ENCODE measurements at places on chromosomes 4 and X.

DNA sequence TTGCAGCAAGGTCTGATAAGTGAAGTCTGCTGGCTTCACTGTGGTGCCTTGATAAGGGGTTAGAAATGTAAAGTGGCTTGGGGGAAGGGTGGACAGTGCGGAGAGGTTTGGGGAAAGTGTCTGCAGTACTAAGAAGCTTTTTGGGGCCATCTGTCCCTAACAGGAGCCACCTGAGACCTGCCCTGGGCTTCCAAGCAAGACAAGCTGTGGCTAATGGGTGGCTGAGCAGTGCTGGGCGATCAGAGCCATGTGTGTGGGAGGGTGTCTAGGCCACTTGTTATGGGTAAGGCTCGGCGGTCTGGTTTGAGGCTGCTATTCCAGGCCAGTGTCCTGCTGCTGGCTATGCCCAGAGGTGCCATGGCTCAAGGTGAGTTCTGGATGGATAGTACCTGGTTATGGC, 185.4 kb upstream of the MTMR8 start:
- no peak for DNase-seq

DNA sequence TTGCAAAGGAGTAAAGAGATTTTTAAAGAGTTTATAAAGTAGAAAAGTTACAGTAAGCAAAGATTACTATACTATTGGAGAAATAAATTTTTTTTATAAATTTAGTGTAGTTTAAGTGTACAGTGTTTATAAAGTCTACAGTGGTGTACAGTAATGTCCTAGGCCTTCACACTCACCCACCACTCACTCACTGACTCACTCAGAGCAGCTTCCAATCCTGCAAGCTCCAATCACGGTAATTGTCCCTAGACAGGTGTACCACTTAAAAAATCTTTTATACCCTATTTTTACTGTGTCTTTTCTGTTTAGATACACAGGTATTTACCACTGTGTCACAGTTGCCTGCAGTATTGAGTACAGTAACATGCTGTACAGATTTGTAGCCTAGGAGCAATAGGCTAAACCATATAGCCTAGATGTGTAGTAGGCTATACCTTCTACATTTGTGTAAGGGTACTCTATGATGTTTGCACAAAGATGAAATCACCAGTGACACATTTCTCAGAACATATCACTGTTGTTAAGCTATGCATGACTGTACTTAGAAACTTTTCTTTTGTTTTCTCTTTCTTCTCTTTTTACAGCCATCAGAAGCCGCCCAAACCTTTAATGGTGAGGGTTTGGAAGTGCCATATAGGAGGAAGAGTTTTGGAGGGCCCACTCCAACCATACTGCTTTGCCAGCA, 11.8 kb upstream of the SH3RF1 start:
- DNase-seq, result no peak

- DNase-seq, result no peak
Observed at GRCh38 chr4:40575846-40576245, 53.8 kb downstream of the RBM47 start.

GRCh38 chrX:114800719-114801118, 216.7 kb downstream of the IL13RA2 start:
- DNase-seq, result no peak

DNA sequence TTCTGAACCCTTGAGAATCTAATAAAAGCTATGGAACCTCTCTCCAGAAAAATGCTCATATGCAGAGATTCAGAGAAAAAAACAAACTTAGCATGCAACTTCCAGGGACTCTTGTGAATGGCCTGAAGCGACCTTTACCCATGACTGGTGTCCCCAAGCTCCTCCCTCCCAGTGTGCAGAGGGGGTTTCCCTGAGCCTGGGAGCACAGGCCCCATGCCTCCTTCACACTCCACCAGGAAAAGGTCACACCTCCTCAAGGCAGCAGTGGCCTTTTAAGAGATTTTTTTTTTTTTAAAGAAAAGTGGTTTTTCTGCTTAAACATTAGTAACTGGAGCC, 13.3 kb upstream of the UBA6 start:
- DNase-seq, result peak; percentile 29
